ENCODE measurements at places on chromosomes 2 and 18.

GRCh38 chr2:224893848-224894247 lies 148.4 kb downstream of the DOCK10 start:
- DNase-seq = no peak

DNA sequence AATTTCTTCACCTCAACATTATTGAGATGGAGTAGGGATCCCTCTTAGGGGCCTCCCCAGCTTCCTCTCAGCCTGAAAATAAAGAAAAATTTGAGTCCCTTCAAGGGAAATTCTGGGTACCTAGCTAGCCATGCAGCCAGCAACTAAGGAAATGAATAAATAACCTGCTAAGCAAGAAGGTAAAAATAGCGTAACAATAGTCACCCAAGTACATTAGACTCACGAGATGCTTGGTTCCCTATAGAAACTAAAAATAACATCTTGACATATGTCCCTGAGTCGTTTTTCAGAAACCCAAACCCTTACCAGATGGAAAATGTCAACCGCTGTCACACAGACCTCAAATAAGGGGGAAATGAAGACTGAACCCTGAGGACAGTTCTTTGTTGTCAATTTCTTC lies 51.9 kb downstream of the CACNB4 start:
- no peak for DNase-seq

GRCh38 chr2:238009563-238009962 lies 42.7 kb downstream of the UBE2F start:
- DNase-seq = no peak

- no peak for DNase-seq
Measured at GRCh38 chr2:233093166-233093448, 33.0 kb downstream of the INPP5D start.

- peak; percentile 32 for DNase-seq
Measured at GRCh38 chr2:106537047-106537446, 49.9 kb downstream of the CD8B2 start.

DNA sequence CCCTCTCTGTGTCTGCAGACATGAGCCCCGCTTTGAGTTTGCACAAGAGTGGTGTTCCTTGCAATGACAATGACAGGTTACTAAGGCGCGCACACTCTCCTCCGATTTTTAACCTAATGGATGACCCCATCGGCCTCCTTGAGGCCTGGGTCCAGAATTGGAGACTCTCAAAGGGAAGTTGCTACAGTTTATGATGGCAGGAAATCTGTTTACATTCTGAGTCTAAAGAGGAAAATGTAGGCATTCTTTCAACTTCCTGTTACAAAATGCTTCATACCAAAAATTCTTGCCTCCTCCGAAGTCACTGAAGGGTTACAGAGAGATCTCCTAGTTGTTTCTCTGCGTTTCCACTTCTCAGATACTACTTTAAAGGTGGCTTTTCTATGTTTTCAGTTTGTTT lies 225.3 kb upstream of the AGAP1 start:
- no peak for DNase-seq

- DNase-seq = no peak
Measured at GRCh38 chr2:66041902-66042657, 392.8 kb upstream of the MEIS1 start.

GRCh38 chr2:117411983-117412382 lies 402.5 kb upstream of the DDX18 start:
- DNase-seq = no peak

DNA sequence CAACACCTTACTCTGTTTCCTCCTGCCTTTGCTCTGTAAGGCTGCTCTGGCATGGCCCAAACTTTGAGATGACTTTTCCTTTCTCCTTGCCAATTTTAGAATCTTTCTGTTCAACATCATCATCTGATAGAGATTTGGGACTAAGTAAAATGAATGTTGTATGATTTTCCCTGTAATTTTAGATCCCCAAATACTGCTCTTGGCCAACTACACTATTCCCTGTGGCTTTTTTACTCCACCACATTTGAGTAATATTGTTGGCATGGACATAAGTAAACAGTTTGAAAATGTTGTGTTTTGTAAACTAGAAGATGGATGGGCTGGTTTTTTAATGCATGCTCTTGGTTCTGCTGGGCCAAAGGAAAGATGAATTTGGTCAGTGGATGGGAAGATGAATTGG lies 12.1 kb downstream of the LTBP1 start:
- DNase-seq = no peak

GRCh38 chr18:7955175-7955574 lies 388.1 kb downstream of the PTPRM start:
- DNase-seq = no peak

GRCh38 chr18:30971338-30971956 lies 71.1 kb downstream of the DSC3 start:
- no peak for DNase-seq

DNA sequence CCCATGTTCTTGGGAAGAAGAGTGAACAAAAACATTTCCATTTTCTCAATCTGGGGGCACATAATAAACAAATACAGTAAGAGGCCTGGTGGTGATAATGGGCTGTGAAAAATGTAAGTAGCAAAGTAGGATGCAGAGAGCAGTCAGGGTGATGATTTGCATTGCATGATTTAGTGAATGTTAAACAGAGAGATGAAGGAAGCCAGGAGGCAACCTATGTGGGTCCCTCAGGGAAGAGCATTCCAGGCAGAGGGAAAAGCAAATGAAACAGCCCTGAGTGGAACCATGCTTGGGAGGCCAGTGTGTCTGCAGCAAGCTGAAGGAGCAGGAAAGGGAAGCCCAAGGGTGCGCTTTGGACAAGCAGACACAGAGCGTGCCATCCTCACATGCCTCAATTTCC lies 5.4 kb downstream of the VIT start:
- DNase-seq = no peak

DNA sequence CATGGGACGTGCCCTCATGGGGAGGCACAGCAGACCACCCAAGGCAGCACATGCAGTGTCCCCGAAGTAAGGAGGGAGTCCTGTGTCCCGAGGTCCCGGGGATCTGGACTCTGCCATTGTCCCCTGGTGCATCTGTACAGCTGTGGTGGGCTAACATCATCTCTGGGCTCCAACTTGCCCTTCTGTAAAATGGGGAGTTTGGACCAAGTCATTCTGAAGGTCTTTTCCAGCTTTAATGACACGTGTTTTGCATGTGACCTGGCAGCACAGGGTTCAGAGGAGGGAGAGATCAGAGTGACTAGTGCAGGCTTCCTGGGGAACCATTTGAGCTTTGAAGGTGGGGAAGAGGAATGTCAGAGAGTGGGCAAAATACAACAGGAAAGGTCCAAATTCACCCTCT lies 21.5 kb downstream of the ITM2C start:
- DNase-seq = no peak

DNA sequence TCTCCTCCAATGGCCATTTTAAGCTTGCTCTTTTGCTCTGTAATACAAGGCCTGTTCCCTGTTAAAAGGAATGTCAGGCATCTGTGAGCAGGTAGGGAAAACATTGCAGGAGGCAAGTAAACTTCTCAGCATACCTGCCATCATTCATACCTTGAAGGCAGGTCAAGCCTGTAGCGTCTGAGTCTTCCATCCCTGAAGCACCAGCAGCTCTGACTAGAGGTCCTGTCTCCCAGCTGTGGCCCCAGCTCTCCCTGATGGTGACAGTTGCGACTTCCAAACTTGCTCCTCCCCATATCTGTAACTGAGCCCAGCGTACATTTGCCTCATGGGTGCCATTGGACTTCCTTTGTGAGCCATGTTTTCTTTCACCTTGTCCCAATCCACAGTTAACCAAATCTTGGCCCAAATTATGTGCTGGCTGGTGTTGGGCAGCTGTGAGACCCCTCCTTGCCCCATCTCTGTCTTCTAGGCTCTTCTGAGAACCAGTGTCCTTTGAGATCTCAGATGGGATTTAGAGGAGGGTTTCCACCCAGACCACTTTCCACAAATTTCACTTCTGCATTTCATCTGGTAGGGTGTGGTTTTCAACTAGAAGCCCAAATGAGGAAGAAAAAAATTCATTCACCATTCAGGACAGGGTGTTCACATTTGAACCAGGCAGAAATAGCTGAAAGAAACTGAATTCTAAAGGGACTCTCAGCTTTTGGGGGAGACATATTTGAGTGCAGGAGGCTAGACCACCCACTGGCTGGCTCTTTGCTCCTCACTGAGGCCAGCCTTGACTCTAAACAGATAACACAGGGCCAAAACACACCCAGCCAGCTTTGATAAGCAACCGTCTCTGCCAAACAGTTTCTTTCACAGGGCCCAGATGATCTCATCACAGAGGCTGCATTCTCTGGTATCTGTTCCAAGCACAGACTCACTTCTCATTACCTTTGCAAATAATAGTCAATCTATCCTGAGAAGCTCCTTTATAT lies 66.4 kb upstream of the MSH2 start:
- DNase-seq = peak; percentile 71

GRCh38 chr2:200716386-200716785 lies 95.3 kb upstream of the BZW1 start:
- DNase-seq = no peak

DNA sequence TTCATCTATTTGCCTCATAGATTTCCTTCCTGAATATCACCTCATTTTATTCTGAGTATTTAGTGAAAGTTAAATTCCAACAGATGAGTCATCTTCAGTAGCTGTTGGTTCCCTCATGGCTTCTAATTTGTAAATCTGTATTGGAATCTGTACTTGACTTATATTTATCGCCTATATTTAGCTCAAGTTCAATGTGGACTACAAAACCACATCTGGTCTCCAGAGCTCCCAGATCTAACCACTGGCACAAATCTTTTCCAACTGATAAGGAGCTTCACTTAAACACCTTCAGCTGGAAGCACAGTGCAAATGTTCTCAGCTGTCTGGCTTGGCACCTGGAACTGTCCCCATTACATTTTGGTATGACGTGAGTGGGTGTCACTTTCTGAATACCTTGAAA lies 82.8 kb upstream of the DSEL start:
- DNase-seq = no peak

GRCh38 chr2:106563195-106563594 lies 76.0 kb downstream of the CD8B2 start:
- DNase-seq = no peak

- no peak for DNase-seq
Measured at GRCh38 chr2:204971206-204971907, 426.1 kb downstream of the PARD3B start.

DNA sequence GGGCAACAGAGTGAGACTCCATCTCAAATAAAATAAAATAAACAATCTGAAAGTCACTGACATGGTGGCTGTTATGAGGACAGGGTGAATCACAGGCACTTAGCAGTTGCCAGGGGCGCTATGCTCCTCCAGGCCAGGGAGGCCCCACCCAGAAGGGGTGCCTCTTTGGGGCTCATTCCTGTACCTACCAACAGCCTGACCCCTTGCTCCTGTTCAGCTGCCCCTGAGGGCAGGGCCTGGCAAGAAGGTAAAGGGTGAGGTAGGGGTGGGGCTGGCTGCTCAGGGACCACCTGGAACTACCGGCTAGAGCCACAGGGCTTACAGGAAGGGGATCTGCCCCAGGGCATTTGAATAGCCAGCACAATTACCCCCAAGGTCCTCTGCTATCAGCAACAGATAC lies 60.3 kb downstream of the INPP5D start:
- DNase-seq = no peak

- DNase-seq = no peak
Measured at GRCh38 chr2:7620255-7620654, 703.0 kb downstream of the RNF144A start.

DNA sequence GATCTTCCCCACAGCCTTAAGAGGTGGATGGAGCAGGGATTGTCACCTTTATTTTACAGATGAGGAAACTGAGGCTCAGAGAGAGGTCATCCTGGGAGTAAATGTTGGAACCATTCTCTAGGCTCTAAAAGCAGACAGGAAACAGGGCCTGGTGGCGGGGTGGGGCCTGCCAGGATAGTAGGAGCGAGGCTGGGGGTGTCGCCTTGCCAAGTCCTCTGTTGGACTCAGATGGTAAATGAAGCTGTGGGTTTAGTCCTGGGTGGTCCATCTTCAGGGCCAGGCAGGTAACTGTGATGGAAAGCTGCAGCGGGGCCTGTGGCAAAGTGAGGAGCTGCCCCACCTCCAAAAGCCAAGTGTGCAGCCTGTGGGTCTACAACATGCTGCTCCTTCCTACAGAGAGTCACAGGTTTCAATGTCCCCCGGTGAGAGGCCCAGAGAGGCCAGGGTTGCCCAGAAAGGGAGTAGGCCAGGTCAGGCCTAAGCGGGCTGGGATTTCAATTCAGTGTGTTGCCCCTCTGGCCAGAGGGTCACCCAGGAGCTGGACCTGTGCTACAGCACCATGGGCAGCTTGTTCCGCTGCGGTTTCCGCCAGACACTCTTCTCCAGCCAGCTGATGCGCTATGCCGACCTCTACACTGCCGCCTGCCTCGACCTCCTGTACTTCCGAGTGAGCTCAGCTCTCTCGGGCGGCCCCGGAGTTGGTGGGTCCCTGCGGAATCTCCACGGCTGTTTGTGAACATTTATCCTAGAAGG lies 6.6 kb downstream of the NT5DC4 start:
- no peak for DNase-seq

DNA sequence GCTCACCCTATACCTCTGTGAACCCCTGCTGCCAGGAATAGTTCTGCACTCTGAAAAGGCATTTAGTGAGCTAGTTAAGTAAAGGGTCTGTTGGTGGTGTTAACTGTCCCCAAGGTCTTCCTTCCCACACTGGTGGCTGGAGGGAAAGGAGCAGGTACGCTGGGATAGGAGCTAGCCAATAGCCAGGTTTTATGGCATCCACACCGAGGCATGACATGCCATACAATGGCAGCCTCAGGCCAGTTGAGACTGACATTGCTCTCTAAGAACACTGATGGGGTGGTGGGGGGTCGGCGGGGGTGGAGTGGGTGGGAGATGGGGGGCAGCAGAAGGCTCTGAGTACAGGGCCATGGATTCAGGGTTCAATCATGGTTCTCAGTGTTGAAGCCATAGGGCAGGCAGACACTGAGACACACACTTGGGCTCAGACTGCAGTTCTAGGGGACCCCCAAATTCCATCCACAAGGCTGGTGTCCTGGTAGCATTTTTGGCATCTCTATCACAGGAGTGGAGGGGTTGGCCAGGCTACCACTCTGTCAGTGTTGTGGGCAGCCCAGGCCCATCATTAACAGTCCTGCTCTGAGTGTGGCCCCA lies 136.0 kb downstream of the CTIF start:
- DNase-seq = no peak

GRCh38 chr2:23425885-23426262 lies 40.9 kb downstream of the KLHL29 start:
- DNase-seq = no peak

GRCh38 chr18:10663750-10664149 lies 137.9 kb downstream of the NAPG start:
- no peak for DNase-seq

GRCh38 chr2:65277791-65278483 lies 50.3 kb downstream of the ACTR2 start:
- DNase-seq = no peak

DNA sequence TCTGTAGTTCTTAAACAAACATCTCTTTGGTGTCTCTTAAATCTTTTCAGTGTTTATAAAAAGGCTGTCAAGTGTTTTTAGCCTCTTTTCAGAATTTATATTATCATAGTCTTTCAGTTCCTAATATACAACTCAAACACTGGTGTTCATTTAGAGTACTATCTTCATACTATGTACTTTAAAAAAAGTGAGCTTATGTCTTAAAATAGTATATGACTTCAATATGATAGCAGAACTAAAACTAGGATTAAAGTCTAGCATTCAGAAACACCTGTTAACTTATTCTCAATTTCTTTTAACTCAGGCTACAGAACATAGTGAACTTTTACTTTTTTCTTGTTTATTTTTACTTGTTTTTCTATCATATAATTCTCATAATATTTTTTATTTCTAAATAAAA lies 14.7 kb upstream of the IKZF2 start:
- DNase-seq = no peak
